ENCODE measurements at places on chromosomes 3 and 15. TPM values are rescaled to one million over a fixed set of nuclear protein-coding genes. Genes with fewer than 3 reads are reported as not detected.

The SLC2A2 gene
- total RNA-seq: not detected

The CYFIP1 gene
- total RNA-seq: 96.5 TPM

The OR5K2 gene
- not detected for total RNA-seq

The FILIP1L gene
- 8.0 TPM for total RNA-seq

The ADGRG7 gene
- not detected for total RNA-seq

Data from hair follicular keratinocyte (primary cell).